ENCODE measurements at places on chromosomes 5 and 9.

- no peak for DNase-seq
Measured at GRCh38 chr9:72022841-72023240, 37.6 kb downstream of the C9orf57 start.

DNA sequence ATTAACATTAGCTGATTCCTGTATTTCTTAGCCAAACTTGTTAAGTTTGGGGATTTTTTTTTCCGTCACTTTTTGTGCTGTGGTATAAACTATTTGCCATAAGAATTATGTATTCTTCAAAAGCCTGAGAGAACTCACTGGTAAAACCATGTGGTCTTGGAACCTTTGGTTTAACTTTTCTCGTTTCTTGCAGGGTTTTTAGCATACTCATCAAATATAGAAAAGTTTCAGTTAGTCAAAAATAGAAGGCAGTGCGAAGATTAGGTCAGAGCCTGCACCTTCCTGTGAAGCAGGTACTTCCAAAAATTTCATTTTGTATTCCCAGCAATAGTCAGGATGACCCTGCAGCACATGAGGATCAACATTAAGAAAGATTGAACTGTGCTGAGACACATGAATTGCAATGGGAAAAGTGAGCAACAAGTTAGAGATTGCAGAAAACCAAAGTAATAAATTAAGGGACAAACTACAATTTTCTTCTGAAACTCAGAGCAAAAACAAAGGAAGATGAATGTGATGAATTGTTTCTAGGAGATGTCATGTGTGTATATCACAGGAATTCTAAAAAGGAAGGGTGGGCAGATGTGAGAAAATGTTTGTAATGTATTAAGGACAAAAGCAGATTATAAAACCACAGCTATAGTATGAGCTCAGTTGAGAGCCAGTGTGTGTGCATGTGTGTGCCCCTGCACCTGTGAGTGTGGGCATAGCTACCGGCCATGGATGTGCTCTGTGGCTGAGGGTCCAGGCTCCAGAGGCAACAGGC lies 102.2 kb downstream of the ANGPTL2 start:
- DNase-seq: no peak

- no peak for DNase-seq
Measured at GRCh38 chr5:72326306-72326649, 6.1 kb downstream of the PTCD2 start.

DNA sequence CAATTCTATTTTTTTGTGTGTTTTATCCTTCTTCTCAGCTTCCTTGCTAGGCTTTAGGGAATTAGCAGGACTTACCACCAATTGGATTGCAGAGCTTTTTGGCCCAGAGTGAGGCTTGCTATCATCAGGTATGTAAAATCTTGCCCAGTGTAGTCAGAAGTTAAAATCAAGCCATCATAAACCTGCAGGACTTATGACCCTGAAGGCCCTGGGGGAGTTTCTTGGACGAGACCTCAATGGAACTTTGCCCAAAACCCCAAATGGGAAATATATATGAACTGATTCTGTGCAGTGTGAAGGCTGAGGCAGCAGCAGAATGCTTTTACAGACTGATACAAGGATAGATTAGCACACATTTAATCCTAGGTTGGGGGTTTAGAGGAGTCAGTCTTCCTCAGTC lies 287.0 kb downstream of the SH3GL2 start:
- no peak for DNase-seq

DNA sequence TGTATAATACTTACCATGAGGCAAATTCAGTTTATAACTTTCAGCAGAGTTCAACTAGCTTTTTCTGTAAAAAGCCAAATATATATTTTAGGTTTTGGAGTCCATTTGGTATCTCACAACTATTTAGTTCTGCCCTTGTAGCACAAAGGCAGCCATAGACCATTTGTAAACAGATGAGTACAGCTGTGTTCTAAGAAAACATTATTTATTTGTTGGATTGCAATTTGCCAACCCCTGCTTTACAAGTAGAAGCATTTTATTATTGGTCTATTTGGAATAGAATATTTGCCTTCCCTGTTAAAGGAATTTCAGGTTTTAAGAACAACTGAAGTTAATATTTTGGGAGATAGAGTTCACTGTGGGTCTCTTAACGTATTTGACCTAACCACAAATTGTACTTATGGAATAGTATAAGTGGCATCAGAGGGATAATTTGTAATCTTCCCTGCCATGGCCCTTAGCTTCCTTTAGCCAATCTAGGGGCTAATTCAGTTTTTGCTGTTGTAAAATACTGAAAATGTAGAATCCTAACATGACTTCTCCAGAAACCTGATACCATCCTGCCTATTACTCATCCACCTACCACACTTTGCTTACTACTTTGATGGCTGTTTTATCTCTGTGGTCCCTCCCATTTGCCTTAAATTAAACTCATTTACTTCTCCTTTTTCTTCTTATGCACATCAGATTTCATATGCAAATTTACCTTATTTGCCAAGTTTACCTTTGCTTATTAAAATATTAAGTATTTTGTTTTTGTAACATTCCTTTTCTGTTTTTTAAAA lies 109.2 kb downstream of the DMXL1 start:
- DNase-seq: no peak

DNA sequence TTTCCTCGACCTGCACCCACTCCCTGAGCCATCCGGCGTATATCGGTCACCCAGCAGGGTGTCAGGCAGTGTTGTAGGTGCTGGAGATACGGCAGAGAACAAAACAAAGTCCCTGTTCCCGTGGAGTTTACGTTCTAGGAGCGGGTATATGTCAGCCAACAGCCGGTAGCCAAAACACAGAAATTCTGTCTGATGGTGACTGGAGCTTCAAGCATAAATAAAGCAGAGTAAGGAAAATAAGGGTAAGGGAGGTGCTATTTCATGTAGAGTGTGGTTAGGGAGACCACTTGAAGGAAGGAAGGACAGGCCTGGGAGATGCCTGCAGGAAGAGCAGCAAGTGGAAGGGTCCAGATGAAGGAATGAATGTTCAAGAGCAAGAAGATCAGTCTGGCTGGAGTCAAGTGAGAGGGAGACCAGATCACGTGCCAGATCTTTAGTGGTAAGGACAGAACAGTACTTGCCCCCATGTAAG lies 783 bp upstream of the ZFR start:
- no peak for DNase-seq

GRCh38 chr9:98607787-98608186 lies 100.9 kb downstream of the GABBR2 start:
- DNase-seq: no peak

DNA sequence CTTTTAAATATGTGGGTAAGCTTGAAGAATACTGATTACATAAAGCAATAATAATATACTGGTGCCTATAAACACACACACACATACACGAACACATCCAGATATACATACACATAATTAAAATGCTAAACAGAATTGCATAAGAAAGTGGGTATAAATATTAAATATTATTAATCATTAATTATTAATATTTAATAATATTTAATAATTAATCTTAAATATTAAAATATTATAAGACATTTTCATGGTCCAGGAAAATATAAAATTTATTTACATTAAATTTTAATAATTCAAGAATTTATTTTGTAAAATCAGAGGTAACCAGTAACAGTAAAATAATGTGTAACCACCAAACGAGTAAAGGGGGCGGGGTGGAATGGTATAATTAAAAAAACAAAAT lies 178.3 kb downstream of the TMEM232 start:
- no peak for DNase-seq

- no peak for DNase-seq
Measured at GRCh38 chr5:21919414-21920022, 933.6 kb downstream of the CDH12 start.

DNA sequence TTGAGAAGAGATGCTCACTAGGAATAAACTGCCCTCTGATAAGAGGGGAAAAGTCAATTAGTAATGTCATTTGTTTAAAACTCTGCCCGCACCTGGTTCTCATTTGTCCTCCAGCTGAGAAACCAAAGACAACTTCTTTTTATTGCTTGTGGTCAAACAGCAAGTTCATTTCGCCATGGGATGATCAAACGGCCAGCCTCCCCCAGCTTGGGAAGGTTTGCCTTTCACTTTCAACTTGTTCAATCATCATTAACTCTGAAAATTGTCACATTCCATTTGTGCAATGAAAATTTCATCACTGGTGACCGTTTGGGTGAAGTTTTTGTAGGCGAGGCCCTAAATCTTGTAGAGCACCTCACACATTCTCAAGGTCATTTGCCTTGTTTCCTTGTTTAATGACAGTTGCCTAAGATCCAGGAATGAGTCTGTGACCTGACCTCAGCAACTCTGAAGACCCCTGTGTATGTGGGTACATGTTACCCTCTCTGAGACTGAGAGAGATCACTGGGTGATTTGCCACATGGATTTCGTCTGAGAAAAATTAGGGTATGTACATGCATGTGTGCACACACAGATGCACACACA lies 117.7 kb downstream of the MARCHF3 start:
- no peak for DNase-seq

DNA sequence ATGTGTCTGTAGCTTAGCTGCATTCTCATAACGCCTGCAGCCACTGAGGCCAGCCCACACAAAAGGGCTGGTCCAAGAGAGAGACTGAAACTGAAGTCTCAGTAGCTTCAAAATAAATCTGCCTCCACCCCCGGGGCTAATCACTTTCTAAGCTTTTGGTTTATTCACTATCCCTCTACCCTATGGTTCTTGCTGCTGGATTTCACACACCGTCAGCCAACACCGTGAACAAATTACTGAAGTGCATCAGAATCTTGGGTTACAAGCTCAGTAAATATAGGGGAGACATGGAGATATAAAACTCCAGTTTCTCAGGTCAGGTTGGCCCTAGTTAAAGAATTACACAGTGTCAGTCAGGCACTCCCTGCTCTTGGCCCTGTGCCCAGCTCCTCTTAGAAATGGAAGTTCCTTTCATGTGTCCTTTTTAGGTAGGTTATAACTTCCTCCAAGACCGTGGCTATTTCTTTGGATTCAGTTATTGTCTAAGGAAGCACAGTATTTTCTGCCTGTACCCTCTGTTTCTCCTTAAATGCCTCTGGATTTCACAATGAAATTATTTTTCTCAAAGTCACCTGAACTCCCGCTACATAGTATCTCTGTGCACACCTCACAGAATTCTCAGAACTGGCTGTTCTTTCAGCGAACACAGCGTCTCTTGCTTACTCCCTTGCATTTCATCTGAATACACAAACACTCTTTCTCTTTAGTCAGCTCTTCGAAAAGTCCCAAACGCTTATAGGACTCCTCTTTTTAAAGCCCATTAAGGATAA lies 112.5 kb downstream of the FAM174A start:
- peak; percentile 6 for DNase-seq

GRCh38 chr5:122435234-122435633 lies 123.2 kb downstream of the SNCAIP start:
- DNase-seq: no peak
